AG08395 (cell line): ENCODE measurements at places on chromosomes 4 and X.
A peak's percentile ranks its signal among the peaks of the same experiment; 100 is the strongest.

GRCh38 chr4:138255917-138256597 is 13.9 kb upstream of the SLC7A11 start:
- DNase-seq = no peak

DNA sequence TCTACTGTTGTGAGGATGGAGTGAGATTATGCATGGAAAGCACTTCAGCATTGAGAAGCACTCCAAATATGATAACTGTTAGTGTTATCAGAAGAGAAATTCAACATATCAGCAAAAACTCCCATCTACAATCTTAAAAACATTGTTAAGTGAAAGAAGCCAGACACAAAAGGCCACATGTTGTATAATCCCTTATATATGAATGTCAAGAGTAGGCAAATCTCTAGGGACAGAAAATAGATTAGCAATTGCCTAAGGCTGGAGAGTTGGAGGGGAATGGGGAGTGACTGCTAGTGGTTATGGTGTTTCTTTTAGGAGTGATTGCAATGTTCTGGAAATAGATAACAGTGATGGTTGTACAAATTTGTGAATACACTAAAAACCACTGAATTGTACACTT is 122.5 kb upstream of the LNX1 start:
- DNase-seq = no peak

- no peak for DNase-seq
Observed at GRCh38 chr4:23382879-23383278, 507.0 kb downstream of the PPARGC1A start.

DNA sequence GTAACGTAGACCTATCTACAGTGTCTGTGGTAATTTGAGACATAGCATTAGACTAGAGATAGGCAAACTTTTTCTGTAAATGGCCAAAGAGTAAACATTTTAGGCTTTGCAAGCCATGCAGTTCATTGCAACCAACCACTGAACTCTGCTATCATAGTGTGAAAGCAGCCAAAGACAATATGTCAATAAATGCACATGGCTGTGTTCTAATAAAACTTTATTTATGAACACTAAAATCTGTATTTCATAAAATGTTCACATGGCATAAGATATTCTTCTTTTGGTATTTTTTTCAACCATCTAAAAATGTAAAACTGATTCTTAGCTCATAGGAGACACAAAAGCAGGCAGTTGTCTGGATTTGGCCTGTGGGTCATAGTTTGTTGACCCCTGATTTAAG is 120.9 kb downstream of the AMELX start:
- no peak for DNase-seq

GRCh38 chrX:65642914-65643491 is 24.5 kb upstream of the MSN start:
- DNase-seq = no peak

GRCh38 chrX:55342533-55343501 is 78.1 kb upstream of the PAGE3 start:
- DNase-seq = peak; percentile 18

DNA sequence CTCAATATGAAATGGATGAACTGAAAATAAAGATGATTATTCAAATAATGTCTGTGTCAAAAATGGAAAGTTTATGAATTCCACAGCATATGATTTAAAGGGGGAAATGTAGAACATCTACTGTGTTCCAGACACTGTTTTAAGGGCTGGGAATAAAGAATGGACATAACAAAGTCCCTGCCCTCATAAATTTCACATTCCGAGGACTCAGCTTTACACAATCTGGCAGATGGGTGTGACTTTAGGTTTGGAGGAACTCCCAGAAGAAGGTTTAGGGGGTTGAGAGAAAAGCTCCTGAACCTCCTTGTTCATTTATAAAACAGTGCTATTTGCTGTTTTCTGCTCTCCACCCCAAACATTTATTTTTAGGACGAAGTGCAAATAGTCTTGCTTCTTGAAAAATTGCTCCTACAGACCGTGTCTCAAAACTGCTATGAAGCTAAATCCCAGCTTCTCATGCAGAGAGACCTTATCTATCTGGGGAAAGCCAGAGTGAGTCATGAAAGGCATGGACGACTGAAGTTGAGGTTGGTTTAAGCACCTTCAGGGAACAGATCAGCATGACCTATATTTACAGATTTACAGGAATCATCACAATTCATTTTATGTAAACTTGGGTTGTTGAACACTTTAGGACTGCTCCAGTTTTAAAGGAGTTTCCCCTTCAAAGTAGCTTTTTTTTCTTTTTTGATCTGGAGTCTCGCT is 184.3 kb downstream of the HS6ST2 start:
- no peak for DNase-seq

GRCh38 chr4:42781315-42781714 is 111.2 kb upstream of the GRXCR1 start:
- DNase-seq = no peak

- DNase-seq = no peak
Observed at GRCh38 chrX:14964500-14964899, 91.3 kb downstream of the MOSPD2 start.

DNA sequence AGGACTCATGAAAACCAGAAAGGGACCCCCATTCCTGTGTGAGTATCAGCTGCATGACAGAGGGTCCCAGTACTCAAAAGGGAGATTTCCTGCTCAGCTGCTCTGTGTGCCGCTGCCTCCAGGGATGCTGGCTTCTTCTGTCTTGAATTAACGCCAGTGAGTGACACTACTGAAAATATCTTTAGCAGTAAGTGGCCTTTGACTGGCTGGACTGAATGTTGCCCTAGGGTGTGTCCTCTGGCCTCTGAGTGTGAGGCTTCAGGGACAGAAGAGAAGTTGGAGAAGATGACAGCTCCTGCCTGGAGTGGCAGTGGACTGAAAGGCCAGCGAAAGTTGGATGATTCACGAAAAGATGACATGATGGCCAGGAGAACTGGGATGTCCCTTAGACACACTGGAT is 95.4 kb downstream of the LIMCH1 start:
- DNase-seq = no peak

DNA sequence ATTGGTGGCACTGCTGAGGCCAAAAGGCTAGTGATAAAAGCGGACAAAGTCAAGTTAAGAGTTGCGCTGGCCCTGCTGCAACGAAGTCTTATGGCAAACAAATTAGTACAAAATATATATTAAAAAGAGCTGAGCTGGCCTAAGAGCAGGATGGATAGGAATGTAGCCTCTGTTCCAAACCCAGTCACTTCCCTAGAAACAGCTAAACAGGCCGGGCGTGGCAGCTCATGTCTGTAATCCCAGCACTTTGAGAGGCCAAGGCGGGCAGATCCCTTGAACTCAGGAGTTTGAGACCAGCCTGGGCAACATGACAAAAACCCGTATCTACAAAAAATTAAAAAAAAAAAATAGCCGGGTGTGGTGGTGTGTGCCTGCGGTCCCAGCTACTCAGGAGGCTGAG is 32.4 kb upstream of the UGDH start:
- DNase-seq = no peak

DNA sequence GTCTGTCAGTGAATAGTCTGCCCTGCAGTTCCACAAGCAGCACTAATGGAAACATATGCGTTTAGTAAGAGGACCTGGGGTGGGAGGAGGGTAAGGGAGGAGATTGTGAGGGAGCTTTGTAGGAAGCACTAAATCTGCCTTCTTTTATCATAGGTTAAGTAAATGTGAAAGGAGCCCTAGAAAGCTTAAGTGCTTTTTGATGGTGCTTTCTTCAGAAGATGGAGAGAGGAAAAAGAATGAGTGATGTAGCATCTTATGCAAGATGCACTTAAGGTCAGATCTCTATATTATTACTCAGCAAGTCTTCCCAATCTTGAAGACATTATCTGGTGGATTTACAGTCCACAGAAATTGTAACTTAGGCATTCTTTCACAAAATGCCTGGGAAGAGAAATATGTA is 322.7 kb downstream of the PDHA2 start:
- no peak for DNase-seq

- no peak for DNase-seq
Observed at GRCh38 chr4:12723849-12724447, 760.2 kb downstream of the RAB28 start.

- no peak for DNase-seq
Observed at GRCh38 chrX:82038793-82039192, 836.9 kb downstream of the SH3BGRL start.

DNA sequence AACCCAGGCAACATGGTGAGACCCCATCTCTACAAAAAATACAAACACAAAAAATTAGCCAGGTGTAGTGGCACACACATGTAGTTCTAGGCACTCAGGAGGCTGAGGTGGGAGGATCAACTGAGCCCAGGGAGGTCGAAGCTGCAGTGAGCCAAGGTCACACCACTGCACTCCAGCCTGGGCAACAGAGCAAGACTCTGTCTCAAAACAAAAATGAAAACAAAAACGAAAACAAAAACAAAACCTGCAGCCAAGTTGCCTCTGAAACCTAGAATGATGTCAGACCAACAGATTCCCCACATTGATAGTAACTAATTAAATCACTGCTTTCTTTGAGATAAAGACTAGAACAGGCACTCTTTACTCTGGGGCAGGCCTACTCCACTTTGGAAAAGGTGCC is 104.5 kb downstream of the AMELX start:
- DNase-seq = no peak

DNA sequence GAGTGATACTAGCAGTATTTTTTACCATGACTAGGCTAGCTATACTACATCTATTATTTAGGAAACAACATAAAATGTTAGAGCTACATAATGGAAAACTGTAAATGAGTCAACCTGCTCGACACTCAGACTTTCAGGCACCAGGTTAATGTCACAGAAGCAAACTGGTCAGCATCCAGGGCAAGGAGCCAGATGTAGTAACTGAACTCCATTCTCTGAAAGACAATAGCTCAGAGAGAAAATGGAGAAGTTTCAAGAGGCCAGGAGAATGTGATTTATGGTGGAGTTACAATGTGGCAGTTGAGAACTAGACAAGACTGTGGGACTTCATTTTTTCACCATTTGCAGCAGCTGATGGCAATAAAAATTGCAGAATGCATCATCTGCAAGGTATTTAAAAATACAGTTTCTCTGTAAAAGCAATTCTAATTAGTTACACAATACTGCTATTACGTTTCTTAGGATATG is 342.7 kb upstream of the PABPC4L start:
- DNase-seq = no peak

- no peak for DNase-seq
Observed at GRCh38 chr4:145829629-145830395, 108.8 kb downstream of the ZNF827 start.

- no peak for DNase-seq
Observed at GRCh38 chr4:100805538-100805937, 287.7 kb upstream of the EMCN start.

DNA sequence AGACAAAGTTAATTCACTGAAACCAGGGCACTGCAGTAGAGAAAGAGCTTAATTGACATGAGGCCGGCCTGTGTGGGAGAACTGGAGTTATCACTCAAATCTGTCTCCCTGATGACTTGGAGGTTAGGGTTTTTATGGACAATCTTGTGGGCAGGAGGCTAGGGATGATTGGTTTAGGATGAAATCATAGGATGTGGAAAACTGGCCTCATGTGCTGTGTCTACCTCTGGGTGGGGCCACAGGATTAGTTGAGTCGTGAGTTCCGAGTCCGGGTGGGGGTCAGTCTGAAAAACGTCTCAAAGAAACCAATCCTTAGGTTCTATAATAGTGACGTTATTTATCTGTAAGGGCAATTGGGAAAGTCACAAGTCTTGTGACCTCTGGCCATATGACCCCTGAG is 68.1 kb downstream of the UCHL1 start:
- no peak for DNase-seq

- DNase-seq = no peak
Observed at GRCh38 chrX:30904632-30905031, 15.6 kb upstream of the TAB3 start.

DNA sequence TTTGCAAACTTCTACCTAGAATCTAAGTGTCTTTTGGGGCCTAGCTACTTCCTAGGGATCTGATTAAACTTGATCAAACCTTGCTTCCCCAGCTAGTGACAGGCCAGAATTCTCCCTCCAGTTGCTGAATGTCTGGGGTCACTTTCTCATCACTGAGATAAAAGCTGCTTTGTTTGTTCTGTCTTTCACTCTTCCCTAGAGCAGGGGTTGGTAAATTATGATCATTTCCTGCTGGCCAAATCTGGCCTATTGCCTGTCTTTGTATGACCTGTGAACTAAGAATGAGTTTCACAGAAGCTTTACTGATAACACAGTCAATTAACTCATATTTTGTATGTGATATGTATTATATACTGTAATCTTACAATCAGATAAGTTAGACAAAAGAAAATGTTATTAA is 157.8 kb upstream of the AADAT start:
- DNase-seq = no peak

DNA sequence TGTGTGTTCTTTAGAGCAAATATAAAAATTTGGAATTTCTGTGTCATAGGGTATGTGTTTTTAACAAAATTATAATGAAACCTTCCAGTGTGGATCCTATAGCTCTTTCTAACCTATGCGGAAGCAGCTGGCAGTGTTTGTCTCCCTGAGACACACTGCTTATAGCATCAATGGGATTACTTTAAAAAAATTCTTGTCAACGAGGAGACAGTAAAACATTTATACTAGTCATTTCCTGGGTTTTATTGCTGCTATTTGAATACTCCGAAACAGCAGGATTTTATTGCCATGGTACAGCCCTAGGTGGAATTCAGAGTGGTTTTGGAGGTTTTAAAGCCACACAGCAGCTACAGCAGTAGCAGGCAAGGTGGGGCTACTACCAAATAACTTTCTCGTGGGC is 145.1 kb upstream of the IL1RAPL2 start:
- no peak for DNase-seq

GRCh38 chr4:123256901-123257300 is 139.7 kb upstream of the SPRY1 start:
- no peak for DNase-seq

- no peak for DNase-seq
Observed at GRCh38 chr4:88058295-88058694, 50.9 kb downstream of the PKD2 start.

- DNase-seq = no peak
Observed at GRCh38 chr4:40176602-40177001, 20.2 kb upstream of the RHOH start.

- DNase-seq = peak; percentile 86
Observed at GRCh38 chrX:39755143-39756032, 342.4 kb downstream of the BCOR start.

DNA sequence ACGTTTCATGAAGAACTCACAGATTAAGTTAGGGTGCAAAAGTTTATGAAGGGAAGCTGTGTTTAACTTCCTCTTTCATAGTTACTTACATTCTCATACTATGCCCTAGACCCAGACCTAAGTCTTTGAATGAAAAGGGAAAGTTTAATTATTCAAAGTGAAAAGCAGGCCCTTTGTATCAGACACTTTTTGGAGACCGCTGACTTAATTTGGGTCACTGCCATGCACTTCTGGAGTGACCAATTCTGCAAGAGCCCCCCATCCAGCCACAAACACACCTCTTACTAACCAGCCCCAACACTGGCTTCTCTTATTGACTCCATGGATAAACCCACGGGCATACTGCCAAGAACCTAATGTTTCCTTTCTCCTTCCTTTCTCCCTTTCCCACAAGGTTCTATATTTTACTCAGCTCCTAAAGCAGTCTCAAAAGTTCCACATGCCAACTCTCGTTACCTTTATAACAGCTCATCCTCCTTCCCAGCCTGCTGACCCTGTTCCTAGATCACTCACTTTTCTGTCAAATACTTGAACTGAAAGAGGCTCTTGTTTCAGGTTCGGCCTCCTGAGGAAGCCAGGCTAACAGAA is 34.5 kb downstream of the ABCE1 start:
- DNase-seq = no peak
